Suprapubic skin (tissue), 4 donors: ENCODE measurements at places on chromosomes 3 and 15.

- no peak overlapping the region for H3K27ac ChIP-seq
- no peaks in the 10 kb centered on the region for H3K36me3 ChIP-seq
- no peaks in the 10 kb centered on the region for H3K4me1 ChIP-seq
- no peaks in the 10 kb centered on the region for H3K27me3 ChIP-seq
These were observed 125.4 kb upstream of the MME start for GRCh38 chr3:154954757-154955156.

DNA sequence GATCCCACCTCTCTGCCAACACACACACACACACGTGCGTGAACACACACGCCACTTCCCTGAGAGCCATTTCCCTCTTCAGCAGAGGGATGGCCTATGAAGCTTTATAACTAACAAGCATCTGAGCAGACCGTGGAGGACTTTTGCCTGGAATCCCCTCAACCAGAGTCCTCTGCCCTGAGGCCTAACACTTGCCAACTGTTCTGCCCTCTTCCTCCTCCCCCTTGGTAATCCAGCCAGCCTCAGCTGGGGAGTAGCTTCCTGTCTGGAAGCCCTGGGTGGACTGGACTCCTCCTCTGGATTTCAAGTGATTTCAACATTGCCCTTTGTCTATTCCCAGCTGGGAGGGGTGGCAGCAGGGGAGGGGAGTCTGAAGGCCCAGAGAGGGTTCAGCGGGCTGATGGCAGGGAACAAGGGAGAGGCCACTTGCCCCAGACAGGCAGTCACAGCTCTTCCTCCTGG, 68.4 kb upstream of the HACD2 start:
- peak; percentile 85 for DNase-seq
- peaks cover 32% of the 10 kb centered on the region for H3K4me1 ChIP-seq
- no peaks in the 10 kb centered on the region for H3K27me3 ChIP-seq
- no peak overlapping the region for H3K4me3 ChIP-seq
- H3K36me3 ChIP-seq = peaks cover 6% of the 10 kb centered on the region

DNA sequence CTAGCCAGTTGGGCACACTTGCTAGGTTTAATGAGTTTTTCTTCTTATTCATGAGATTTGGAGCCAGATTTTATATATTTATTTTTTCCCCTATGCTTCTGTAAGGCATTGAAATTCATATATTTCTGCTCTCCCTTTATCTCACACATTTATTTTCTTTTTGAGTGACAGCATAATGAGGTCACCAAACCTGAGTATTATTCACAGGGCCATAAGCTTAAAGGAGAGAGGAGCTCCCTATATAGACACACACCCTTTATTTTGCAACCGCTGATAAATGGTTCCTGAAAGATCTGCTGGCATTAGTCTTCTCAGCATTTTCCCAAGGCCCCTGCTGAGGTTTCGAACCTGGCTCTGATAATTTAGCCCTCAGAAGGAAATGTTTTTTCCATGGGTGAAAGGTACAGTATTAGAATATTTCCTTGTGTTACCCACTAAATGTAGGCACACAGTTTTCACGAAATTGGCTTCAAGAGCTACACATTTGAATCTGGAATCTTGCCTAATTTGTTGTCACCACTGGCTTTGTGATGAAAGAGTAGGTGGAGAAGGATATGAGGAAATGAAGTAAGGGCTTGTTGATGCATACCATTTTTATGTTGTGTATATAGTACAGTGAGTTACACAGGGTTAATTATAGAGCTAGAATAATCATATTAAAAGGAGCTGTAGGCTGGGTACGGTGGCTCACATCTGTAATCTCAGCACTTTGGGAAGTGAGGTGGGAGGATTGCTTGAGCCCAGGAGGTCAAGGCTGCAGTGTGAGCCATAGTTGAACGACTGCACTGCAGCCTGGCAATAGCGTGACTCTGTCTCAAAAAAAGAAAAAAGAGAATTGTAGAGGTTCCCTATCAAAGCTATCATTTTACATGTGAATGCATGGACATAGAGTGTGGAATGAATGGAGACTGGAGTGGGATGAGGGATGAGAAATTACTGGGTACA, 6.5 kb downstream of the KLHL18 start:
- H3K27ac ChIP-seq = peak overlapping the region; percentile 53
- no peaks in the 10 kb centered on the region for H3K36me3 ChIP-seq
- H3K4me1 ChIP-seq = peaks cover 45% of the 10 kb centered on the region
- DNase-seq = no peak
- H3K27me3 ChIP-seq = no peaks in the 10 kb centered on the region

DNA sequence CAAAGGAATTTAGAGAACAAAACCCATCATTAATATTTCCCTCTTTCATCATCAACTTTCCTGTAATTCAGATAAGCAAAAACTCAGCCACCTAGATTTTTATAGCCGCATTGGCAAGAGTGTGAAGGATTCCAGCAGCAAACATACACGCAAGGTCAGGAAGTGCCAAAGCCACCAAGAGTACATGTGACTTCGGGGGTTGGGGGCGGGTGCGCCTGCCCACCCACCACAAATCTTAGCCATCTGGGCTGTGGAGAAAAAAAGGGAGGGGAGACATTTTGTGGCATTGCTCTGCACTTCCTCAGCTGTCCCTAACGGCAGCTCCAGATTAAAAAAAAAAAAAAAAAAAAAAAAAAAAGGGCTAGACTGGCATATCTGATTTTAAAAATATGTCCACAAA, 148.4 kb downstream of the TNIK start:
- H3K27me3 ChIP-seq = no peaks in the 10 kb centered on the region
- DNase-seq = no peak
- H3K27ac ChIP-seq = no peak overlapping the region
- H3K4me3 ChIP-seq = no peak overlapping the region
- H3K4me1 ChIP-seq = no peaks in the 10 kb centered on the region
- H3K36me3 ChIP-seq = no peaks in the 10 kb centered on the region

DNA sequence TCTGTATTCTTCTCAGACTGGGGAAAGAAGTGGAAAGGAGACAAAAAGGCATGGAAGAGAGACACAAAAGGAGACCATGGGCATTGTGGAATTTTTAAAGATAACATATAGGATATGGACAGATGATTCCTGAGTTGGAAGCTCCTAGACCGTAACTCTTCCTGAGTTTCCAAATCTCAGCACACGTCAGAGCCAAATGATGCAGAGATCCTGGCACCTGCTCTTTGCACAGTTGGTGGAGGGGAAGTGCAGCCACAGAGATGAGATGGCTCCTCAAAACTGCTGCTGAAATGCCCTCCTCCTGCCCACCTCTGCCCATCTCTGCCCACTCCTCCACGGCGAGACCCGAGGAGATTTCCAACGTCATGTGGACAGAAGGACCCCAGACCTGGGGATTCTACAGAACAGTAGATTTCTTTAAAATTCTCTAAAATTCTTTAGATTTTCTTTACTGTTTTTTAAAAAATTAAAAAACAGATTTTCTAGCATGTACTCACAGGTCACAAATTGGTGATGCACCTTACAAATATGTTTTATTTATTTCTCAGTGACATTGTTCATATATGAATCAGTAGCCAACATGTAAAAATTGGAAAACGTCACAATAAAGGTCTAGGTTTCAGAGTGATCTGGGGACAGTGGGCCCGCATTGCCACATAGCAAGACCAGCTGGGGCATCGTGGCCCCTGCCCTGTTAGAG, 8.1 kb downstream of the CPN2 start:
- no peaks in the 10 kb centered on the region for H3K4me1 ChIP-seq
- H3K36me3 ChIP-seq = no peaks in the 10 kb centered on the region
- DNase-seq = no peak
- H3K27me3 ChIP-seq = no peaks in the 10 kb centered on the region
- no peak overlapping the region for H3K27ac ChIP-seq
- H3K4me3 ChIP-seq = no peak overlapping the region

DNA sequence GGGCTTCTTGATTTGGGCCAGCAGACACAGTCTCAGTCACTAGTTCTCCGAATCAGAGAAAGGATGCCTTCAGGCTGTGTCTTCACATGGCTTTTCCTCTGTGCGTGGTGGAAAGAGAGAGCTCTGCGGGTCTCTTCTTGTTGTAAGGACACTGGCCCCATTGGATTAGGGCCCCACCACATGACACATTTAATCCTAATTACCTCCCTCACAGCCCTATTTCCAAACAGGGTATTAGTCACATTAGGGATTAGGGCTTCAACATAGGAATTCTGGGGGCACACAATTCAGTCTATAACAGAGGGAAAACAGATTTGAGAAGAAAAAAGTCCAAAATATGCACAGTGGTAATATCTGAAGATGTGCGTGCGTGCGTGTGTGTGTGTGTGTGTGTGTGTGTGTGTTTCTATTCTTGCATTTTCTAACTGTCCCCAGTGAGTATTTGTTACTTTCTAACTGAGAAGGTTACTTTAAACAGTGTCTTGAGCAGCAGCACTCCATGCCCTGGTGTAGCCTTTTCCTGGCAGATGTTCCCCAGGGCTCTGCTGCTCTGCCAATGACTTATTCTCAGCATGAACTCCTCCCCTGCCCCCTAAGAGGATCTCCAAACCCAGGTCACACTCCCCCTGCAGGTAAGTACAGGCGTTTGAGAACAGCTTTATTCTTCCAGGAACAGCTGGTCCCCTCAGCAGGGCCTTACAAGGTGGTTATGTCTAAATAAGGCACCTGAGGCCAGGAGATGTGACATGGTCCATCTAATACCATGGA, 72.9 kb downstream of the RPL39L start:
- no peaks in the 10 kb centered on the region for H3K4me1 ChIP-seq
- no peak overlapping the region for H3K4me3 ChIP-seq

DNA sequence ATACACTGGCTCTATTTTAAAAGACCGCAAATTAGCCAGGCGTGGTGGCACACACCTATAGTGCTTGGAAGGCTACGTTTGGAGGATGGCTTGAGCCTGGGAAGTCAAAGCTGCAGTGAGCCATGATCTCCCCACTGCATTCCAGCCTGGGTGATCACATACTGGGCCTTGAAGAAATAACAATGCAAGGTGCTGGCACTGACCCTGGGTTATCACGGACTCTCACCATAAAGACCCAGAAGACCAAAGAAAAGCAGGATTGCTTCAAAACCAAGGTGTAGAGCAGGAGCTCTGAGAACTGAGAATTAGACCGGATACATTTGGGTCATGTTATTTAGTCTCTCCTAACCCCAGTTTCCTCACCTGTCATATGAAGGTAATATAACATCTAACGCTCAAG, 14.8 kb downstream of the PIK3R4 start:
- H3K27ac ChIP-seq = no peak overlapping the region
- DNase-seq = no peak
- peaks cover 24% of the 10 kb centered on the region for H3K36me3 ChIP-seq
- no peaks in the 10 kb centered on the region for H3K27me3 ChIP-seq
- no peak overlapping the region for H3K4me3 ChIP-seq
- H3K4me1 ChIP-seq = peaks cover 1% of the 10 kb centered on the region

DNA sequence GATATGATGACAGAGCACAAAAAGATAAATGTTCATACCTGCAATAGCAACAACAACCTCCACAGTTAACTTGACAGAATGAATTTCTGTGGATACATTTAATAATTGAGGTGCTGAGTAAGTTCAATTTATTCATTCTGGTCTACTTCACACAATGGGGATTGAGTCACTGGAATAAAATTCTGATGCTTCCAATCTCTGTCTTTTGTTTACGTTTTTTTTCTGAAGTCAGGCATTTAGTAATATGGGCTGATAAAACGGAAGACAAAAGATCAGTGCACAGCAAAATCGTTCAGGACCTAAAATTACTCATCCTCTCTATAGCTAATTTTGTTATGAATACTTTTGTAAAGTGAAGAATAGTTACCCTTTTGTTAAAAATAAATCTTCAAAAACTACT, 565.9 kb upstream of the CCDC54 start:
- H3K4me1 ChIP-seq = no peaks in the 10 kb centered on the region
- no peak for DNase-seq
- H3K27me3 ChIP-seq = no peaks in the 10 kb centered on the region
- no peaks in the 10 kb centered on the region for H3K36me3 ChIP-seq
- H3K27ac ChIP-seq = no peak overlapping the region
- no peak overlapping the region for H3K4me3 ChIP-seq

- H3K27me3 ChIP-seq = no peaks in the 10 kb centered on the region
- H3K4me3 ChIP-seq = no peak overlapping the region
- H3K36me3 ChIP-seq = no peaks in the 10 kb centered on the region
- H3K4me1 ChIP-seq = peaks cover 7% of the 10 kb centered on the region
- DNase-seq = no peak
These were observed 99.5 kb downstream of the ZNF621 start for GRCh38 chr3:40624189-40624769.

DNA sequence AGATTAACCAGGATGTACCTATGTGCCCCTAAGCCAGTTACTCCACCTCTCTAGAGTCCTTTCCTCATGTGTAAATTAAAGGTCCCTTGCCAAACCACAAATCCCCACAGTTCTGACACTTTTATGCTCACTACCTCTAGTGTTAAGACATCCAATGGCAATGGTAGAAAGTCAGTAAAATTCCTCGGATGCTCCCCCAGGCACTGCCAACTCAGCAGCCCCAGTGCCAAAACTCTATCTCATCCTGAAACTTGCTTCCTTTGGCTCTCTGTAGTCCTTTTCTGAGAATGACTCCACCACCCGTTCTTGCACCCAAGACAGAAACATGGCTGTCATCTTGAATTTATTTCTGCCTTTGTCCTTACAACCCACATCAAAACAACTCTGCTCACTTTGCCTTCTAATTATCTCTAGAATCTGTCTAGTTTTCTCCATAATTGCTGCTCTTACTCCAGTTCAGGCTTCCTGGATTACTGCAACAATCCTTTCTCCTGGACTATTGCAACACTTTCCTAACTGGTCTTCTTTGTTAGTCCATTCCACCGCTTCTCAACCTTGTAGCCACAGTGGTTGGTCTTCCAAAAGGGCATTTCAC, 41.6 kb downstream of the MB21D2 start:
- peaks cover 8% of the 10 kb centered on the region for H3K4me1 ChIP-seq
- no peaks in the 10 kb centered on the region for H3K27me3 ChIP-seq
- H3K36me3 ChIP-seq = no peaks in the 10 kb centered on the region
- H3K27ac ChIP-seq = no peak overlapping the region
